ENCODE measurements at places on chromosomes 3 and 15.

DNA sequence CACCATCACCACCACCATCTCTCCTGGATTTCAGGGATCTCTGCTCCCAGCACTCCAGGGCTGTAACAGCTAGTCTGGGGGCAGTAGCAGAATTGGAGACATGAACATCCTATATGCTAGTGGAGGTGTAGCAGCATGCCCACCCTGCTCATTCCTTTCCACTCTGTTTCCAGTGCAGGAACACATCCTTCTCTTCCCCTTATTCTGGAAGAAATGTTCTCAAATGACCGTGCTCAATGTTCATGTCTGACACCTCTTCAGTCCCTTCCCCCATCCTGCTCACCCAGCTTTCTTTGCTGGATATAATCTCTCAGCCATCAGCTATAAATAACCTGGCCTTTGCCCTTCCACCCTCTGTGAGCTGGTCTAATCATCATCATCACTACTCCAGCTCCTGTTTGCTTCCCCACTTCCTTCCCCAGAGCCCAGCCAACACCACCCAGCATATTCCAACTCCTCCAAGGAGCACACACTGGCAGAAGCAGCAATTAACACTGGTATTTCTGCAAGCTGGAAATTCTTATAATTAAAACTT is 31.1 kb downstream of the DCLK3 start:
- no peak for DNase-seq

GRCh38 chr15:42062284-42062806 is 32.0 kb downstream of the PLA2G4D start:
- no peak for DNase-seq

- DNase-seq = no peak
Observed at GRCh38 chr3:129596194-129597086, 10.0 kb downstream of the PLXND1 start.

GRCh38 chr3:122982216-122983185 is 45.1 kb downstream of the SEMA5B start:
- no peak for DNase-seq

GRCh38 chr3:32310336-32310735 is 71.9 kb downstream of the CMTM8 start:
- no peak for DNase-seq

DNA sequence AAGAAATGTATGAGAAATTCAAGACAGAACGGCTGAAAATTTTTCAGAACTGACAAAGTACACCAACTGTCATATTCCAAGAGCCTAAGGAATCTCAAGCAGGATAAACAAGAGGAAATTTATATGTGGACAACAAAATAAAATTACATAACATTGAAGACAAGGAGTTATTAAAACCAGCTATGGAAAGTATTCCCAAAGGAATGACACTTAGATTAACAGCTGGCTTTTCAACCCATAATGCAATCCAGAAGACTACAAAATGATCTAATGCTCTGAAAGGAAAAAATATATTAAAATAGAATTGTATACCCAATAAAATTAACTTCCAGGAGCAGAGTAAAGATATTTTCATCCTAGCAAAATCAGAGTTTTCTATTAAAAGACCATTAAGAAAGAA is 132.2 kb upstream of the BNIP2 start:
- no peak for DNase-seq

- DNase-seq = no peak
Observed at GRCh38 chr3:72517336-72517735, 330.9 kb downstream of the SHQ1 start.

- DNase-seq = no peak
Observed at GRCh38 chr3:126512026-126512425, 5.5 kb downstream of the UROC1 start.

DNA sequence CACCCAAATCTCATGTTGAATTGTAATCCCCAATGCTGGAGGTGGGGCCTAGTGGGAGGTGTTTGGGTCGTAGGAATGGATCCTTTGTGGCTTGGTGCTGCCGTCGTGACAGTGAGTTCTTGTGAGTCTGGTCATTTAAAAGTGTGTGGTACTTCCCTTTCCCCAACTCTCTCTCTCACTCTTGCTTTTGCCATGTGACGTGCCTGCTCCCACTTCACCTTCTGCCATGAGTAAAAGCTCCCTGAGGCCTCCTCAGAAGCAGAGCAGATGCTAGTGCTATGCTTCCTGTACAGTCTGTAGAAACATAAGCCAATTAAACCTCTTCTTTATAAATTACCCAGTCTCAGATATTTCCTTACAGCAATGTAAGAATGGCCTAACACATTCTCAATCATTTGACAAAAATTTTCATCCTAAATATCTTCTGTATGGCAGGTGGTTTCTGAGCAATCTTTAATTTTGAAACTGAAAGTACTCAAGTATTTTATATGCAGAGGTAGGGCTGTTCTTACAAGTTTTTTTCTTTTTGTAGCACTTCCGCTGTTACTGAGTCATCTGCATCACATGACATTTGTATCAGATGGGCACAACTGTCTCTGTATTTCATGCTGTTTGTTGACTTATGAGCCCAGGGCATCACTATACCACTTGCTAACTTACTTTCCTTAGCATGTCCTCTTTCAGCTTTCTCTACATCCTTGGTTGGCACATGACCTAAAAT is 8.8 kb downstream of the RPL39L start:
- no peak for DNase-seq

GRCh38 chr3:169256027-169256426 is 407.5 kb downstream of the MECOM start:
- no peak for DNase-seq

DNA sequence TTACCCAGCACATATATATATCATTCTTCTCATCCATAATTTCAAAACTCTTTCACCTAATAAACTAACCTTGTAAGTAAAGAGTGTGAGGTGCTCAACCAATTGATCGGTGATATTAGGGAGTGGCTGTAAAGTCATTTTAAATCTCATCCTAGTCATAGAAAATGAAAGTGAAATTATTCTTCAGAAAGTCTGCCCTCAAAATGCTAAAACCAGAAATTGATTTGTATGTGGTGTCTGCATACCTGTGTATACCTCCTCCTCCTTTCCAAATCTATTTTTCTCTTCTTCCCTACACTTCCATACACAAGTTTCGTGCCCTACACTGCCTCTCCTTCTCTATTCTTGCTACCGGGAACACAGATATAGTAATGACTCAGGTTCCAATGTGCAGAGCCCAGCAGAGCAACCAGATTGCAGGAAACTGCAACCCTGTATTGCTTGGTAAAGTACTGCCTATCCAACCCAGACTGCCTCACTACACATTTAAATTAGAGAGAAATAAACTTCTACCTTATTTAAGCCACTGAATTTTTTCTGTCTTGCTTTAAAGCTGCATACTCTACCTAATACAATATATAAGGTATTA is 7.4 kb upstream of the TBC1D5 start:
- DNase-seq = no peak

- DNase-seq = no peak
Observed at GRCh38 chr3:148366743-148367410, 330.8 kb upstream of the AGTR1 start.

DNA sequence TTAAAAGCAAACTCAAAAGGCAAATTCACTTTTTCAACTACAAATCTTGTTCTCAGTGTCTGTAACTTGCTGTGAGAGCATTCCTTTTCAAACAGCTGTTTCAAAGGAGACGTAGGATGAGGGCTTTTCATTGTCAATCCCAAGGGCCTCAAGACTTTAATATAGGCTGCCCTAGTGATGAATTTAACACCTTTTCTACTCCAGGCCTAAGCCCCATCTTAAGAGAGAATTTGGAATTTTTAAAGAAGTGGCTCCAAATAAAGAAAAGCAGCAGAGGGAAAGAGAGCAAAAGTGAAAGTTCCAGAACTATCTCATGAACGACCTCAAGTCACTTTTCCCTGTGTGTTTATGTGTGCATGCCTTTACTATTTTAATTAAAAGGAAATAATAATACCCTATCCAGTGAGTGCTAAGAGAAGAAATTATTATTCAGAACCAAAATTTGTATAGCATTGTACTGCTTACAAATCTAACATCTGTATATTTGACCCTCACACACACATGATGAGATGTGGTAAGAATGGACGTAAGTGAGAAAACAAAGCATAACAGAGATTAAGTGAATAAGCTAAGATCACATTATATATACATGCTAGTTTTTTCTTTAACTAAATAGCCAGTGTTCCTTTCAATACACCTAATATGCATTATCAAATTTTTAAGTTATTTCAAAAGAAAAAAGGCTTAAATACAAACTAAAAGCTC is 196.4 kb downstream of the VGLL3 start:
- no peak for DNase-seq

DNA sequence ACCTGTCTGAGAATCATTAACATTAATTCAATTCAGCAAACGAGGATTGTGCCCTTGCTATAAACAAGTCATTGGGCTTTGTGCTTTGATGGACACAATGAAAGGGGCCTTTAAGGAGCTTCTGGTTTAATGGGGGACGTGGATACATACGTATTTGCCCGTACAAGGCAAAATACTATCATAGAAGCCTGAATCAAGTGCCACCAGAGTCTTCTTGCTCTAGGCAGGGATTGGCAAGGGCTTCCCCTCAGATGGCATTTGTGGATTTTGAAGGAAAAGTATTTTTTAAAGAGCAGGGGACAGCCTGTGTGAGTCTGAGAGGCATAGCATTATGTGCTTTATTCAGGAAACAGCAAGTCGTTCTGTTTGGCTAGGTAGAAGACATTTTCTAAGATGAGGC is 83.7 kb upstream of the NEDD4 start:
- DNase-seq = no peak

All from stimulated activated CD8-positive, alpha-beta memory T cell treated with anti-CD3 and anti-CD28 coated beads, Interleukin-4, amount 100 ng/mL, for 4 hours (primary cell).